SJSA1 (cell line): ENCODE measurements at places on chromosomes 2 and 18. TPM values are rescaled to one million over a fixed set of nuclear protein-coding genes. Genes with fewer than 3 reads are reported as not detected.

GRCh38 chr2:48541666-48542389, 11.9 kb downstream of the STON1 start:
- DNase-seq, result no peak

HTR2B gene
- 0.21 TPM in 1 of 2 replicates, not detected in the other for total RNA-seq

GRCh38 chr2:109123586-109124201, 5.3 kb upstream of the SH3RF3 start:
- DNase-seq, result peak; percentile 22

DNA sequence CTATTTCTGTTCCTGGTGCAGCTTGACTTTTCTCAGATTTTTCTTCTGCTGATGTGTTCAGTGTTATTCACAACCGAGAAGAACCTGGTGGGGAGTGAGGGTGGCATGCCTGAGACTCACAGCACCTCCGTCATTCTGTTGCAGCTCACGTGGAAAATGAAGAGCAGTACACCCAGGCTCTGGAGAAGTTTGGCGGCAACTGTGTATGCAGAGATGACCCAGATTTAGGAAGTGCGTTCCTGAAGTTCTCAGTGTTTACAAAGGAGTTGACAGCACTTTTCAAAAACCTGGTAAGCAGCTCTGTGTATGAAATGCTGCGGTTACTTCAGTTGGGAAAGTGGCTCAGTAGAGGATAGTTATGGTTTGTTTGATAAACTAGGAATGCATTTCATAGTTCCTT, 90.5 kb downstream of the ASAP2 start:
- DNase-seq, result no peak

TMEM178A gene
- 0.13 and 0.41 TPM in 2 replicates for total RNA-seq

- peak; percentile 94 for DNase-seq
Observed at GRCh38 chr18:6355789-6356589, 58.7 kb downstream of the L3MBTL4 start.

RAPGEF4 gene
- total RNA-seq, result 0.13 and 0.47 TPM in 2 replicates

DNA sequence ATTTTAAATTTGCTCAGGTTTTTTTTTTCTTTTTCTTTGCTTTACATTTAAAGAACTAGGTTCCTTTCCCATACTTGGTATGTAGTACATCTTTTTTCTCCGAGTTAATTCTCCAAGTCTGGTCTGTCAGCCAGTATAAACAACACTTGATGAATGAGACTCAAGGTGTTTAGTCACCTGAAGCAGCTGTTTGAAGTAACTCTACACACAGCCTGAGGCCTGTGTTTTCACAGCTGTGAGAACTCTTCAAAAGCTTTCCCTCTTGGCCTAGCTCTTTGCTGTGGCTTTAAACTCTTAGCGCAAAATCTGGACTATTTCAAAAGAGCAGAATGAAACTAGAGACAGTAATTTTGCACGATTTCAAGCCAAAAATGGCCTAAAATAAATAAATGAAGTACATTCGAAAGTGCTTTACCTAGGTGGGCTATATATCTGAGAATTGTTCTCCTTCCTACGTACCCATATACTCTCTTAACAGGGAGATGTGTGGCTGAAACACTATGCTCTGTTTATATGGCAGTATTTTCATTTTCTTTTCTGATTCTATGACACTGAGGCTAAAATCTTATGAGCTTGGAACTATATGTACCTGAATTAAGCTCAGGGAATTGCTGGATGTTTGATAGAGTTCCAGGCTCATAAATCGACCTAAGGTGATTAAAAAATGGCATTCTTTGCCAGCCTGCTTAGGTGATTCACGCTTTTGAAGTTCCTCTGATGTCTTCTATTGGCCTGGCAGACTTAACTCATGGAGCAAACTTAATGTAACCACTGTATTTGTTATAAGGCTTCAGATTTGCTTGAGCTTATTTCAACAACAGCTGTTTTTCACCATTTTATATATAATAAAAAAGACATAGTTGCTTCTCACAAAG, 1044.1 kb upstream of the ZEB2 start:
- no peak for DNase-seq

DNA sequence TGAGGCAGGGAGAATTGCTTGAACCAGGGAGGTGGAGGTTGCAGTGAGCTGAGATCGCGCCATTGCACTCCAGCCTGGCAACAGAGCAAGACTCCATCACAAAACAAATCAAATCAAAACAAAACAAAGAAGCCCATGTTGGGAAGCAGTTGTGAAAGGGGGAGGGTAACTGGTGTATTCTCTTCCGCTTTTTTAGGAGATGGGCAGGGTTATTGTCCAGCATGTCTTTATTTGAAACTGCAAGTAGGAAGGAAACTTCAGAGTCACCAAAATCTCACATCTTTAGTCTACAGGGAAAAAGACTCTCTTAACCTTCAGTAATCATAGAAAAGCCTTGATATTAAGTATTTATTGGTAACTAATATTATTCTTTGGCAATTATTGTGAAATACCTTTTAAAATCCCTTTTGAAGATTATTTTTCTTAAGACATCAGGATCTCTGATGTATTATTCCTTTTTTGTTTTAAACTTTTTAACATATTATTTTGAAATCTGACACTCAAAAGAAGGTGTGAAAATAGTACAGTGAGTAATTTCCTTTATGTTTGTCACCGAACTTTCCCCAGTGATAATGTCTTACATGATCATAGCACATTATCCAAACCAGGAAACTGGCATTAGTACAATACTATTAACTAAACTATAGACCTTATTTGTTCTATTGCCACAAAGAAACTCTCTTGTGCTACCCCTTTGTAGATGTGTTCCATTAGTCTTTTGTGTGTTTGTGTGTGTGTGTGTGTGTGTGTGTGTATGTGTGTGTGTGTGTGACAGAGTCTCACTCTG, 84.3 kb upstream of the LTBP1 start:
- peak; percentile 14 for DNase-seq

GRCh38 chr2:139790807-139791752, 1010.9 kb upstream of the NXPH2 start:
- no peak for DNase-seq

- DNase-seq, result no peak
Observed at GRCh38 chr2:45316576-45317338, 294.3 kb downstream of the SRBD1 start.

DNA sequence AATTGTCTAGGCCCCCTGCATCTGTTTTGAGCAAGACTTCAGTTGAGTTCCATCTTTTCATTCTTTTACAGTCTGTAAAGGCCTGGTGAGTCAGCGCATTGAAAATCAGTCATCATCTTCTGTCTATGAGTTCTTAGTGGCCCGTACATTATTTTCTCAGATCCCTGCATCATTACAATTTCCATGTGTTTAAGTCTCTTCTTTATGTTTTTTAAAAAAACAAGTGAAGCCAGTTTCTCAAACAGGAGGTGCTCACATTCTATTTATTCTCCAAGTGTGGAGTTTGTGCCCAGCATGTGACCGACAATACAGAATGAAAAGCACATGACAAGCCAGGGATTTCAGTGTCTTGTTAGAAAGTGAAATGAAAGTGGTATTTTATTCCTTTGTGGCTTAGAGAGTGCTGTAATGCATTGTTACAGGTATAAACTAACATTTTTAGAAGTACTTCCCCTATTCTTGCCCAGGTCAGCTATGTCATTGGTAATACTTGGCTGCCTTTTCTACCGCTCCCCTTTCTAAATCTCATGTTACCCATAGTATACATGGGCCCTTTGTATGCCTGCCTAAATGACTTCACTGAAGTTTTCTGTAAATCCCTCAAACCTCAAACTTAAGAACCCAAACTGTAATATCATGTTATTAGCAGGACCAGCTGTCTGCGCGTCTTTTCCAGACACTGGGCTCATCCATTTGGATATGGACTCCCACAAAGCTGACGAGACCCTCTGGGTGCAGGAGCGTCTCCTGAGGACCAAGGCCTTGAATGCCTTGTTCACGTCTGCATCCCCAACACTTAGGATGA, 67.6 kb downstream of the FEZ2 start:
- peak; percentile 71 for DNase-seq

DNA sequence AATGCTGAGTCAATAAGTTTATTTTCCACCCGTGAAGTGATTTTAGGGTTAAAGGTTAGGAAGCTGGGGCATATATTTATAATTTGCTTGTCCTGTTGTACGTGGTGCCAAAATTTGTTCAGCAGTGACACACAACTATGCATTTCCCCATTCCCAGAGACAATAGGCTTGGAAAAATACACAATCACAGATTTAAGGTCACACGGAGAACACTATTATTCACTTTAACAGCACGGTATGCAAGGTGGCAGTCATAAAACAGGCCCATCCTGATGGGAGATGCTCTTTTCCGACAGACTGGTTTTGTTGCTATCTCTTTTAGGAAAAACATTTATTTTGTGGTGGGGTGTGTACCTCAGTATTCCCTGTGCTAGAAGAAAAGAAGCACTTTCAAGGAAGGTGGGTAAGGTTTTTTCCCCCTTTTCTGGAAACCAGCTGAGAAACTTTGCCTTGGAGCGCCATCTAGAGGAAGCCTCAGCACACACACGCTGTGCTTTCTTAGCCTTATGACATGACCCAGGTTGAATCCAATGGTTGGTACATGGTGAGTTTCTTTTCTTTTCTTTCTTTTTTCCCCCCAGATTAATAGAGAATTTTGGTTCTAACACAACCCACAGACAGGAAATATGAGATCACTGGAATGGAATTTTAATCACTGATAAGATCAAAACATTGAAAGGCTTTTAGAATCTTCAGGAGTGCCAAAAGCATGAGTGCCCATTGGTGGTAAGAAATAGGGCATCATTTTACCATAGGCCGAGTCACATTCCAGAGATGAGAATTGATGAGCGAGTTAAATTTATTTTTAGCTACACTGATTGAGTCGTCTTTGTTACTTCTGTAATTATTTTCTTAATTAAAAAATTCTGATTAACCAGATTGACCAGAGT, 332.1 kb downstream of the AGPS start:
- DNase-seq, result peak; percentile 58

GRCh38 chr2:211306929-211307328, 750.5 kb downstream of the CPS1 start:
- DNase-seq, result no peak

CCBE1 gene
- total RNA-seq, result 5.1 and 6.6 TPM in 2 replicates

- DNase-seq, result peak; percentile 15
Observed at GRCh38 chr2:9538000-9538507, 17.6 kb downstream of the ADAM17 start.

GRCh38 chr2:223338016-223338415, 264.1 kb downstream of the SCG2 start:
- DNase-seq, result no peak

DNA sequence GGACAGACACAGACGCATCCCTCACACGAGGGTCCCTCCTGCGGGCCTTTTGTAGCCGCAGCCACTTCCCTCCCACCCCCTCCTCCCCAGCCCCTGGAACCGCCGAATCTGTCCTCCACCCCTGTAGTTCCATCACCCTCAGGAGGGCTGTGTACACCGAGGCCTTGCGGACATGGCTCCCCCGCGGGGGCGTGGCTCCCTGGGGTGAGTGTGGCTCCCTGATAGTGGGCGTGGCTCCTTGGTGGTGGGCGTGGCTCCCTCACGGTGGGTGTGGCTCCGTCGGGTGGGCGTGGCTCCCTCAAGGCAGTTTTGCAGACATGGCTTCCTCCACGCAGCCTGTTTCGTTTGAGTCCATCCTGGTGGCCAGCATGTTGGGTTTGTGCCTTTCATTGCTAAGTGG, 420.7 kb upstream of the SALL3 start:
- DNase-seq, result no peak
